ENCODE measurements at places on chromosomes 2 and 18. TPM values are rescaled to one million over a fixed set of nuclear protein-coding genes. Genes with fewer than 3 reads are reported as not detected.
A peak's percentile ranks its signal among the peaks of the same experiment; 100 is the strongest.

SIX3 gene
- not detected for total RNA-seq

RAB27B gene
- 6.5 TPM for total RNA-seq

DNA sequence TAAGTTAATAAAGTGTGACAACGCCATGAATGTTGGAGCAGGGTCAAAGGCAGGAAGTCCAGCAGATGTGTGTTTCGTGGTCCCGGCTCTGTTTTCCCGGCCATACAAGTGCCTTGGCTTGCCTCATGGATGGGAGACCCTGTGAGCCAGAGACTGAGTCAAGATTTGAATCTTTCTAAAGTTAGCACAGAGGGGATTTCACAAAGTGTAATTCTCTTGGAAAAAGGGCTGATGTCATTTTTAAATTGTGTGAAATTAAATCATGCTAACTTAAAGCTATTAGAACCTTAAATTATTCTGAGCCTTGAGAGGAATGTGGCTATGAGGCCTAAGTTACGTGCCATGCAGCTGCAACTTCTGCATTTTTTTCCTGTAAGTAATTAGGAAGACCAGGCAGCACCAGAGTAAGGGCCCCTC is 38.3 kb upstream of the RALBP1 start:
- no peak for DNase-seq

DNA sequence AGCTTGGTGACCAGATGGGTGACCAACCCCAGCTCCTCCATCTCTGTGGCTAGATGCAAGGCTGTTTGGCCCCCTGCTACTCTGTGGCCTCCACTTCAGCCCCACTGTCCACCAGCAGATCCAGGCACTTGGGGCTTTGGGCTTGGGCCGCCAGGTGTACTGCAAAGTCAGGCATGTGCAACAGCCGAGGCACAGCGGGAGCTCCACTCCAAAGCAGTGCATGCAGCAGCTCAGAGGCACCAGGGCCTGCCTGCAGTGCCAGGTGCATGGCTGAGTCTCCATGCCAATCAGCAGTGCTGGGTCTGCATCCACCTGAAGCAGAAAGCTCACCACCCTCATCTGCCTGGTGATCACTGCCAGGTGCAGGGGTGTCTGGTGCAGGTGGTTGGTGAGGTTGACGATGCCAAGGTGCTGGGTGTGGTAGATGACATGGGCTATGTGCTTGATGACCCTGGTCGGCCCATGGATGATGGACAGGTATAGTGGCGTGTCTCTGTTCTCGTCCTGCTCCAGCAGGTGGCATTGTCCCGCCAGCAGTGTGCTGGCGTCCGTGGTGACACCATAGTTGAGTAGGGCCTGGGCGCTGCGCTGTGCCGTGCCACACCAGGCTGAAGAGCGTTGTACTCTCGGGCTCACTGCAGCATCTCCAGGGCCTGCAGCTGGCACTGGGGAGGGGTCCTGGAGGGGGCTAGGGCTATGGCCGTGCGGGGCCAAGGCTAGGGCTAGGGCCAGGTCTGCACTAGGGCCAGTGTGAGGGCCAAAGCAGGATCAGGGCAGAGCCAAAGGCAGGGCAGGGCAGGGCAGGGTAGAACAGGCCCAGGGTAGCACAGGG is 1.0 kb upstream of the ANKRD62 start:
- peak; percentile 44 for DNase-seq

DNA sequence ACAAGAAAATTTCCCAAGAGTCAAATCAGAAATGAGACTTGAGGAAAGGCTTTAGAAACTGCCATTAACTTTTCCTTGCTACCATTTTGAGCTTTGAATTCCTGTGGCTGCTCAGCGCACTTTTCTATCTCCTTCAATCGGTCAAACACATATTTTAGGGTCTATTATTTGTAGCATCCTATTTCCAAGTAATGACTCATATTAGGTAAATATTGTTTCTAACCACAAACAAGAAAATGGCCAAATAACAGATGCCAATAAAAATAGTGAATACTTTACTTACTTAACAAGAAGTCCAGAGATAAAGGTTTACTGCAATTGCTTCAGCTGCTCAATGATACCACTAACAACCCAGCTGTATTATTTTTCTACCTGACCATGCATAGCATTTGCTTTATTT is 29.7 kb upstream of the CCDC178 start:
- DNase-seq, result no peak

- DNase-seq, result no peak
Measured at GRCh38 chr2:74006459-74006858, 21.7 kb downstream of the TET3 start.

CRYBA2 gene
- total RNA-seq, result not detected

GRCh38 chr2:114752425-114752824 is 310.0 kb downstream of the DPP10 start:
- no peak for DNase-seq

GRHL1 gene
- 0.54 TPM for total RNA-seq

Measured in hematopoietic multipotent progenitor cell (in vitro differentiated cells).